ENCODE measurements at places on chromosomes 5 and 9. TPM values are rescaled to one million over a fixed set of nuclear protein-coding genes. Genes with fewer than 3 reads are reported as not detected.

The SEMA5A gene
- 39.0 TPM for total RNA-seq

The ARHGEF37 gene
- total RNA-seq, result 1.8 TPM

The GLRA1 gene
- not detected for total RNA-seq

The ZNF484 gene
- total RNA-seq, result 9.9 TPM

DNA sequence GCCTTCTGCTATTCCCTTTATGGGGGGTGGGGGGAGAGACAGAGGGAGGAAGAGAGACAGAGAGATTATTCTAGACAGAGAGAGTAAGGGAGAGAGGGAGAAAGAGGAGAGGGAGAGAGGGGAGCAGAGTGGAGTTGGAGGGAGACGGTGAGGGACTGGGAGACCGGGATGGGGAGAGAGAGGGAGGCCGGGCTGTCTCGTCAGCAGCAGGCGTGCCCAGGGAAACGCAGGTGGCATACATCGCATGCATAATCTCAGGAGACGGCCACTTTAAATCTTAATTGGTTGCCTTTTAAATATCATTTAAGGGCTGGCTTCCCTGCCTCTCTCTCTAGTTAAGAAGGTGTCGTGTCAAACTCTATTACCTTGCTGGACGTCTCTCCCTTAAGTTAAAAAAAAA is 8.4 kb downstream of the IRX4 start:
- DNase-seq, result no peak

- no peak for DNase-seq
Observed at GRCh38 chr9:4559261-4560182, 69.3 kb downstream of the SLC1A1 start.

- DNase-seq, result no peak
Observed at GRCh38 chr5:14211818-14212803, 69.0 kb downstream of the TRIO start.

GRCh38 chr5:103674251-103674650 is 111.7 kb upstream of the NUDT12 start:
- DNase-seq, result no peak

- DNase-seq, result no peak
Observed at GRCh38 chr9:33263131-33264002, 1.1 kb downstream of the BAG1 start.

GRCh38 chr9:16705111-16705604 is 165.3 kb downstream of the BNC2 start:
- DNase-seq, result peak; percentile 66

DNA sequence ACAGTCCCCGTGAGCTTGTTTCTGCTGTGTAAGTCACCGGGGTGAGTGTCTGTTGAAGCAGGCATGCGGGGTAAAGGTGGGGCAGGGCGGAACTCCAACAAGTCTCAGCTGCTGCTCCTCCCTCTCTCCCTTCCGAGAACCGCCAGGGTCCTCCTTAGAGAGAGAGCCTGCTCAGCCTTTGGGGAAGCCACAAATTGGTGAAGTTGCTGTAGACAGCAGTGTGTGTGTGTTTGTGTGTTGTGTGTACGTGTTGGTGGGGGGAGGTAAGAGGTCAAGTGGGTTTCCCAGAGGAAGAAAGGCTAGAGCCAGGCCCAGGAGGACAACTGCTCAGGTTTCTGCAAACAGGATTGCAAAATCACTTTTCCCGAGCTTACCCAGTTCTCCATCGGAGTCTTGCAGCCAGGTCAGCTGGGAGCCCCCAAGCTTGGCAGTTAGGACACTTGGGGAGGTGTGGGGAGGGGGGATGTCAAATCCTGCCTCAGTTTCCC is 38.9 kb upstream of the DAB2IP start:
- DNase-seq, result no peak
